Iris pigment epithelial cell (primary cell): ENCODE measurements at places on chromosomes 13 and 19.

GRCh38 chr13:87078947-87079795 lies 592.0 kb upstream of the SLITRK5 start:
- DNase-seq, result no peak

- DNase-seq, result no peak
These were observed 3.8 kb downstream of the BLVRB start for GRCh38 chr19:40461669-40462221.

DNA sequence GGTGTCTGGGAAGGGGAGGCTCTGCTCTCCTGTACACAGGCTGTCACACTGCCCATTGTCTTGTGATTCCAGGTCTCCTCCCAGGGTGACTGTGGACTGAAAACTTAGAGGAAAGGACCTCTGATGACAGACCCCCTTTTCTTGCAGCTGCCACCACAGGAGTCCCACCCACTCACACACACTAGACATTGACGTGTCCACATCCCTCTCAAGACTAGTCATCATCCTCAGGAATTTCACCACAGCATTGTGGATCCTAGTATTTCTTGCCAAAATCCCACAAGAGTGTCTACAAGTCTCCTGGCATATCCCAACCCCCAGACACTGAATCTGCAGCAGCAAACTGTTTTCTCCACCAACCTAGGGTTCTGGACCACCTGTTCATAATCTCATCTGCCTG lies 5.3 kb downstream of the ZNF85 start:
- peak; percentile 82 for DNase-seq

DNA sequence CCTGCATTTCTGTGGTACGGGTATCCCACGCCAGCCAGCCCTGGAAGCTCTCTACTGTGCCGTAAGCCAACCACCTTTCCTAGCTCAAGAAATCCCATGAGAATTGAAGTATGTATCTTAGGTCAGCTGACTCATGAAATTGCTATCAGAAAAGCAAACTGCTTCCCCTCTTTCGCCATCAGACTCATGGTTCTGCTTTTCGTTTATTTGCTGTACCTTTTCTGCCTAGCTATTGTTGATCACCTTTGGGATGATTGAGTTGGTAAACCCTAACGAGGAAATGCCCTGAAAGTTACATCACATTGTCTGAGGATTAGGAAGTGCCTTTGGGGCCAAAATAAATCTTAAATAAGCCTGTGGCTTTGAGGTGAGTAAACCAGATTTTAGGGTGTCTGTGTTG lies at the start of gene ADGRE3:
Gene ADGRE3, minus strand, starts transcription at position 81 of the 400 bp plus-strand sequence. Its CDS starts 74 bp downstream, at position 7.
- DNase-seq, result no peak

DNA sequence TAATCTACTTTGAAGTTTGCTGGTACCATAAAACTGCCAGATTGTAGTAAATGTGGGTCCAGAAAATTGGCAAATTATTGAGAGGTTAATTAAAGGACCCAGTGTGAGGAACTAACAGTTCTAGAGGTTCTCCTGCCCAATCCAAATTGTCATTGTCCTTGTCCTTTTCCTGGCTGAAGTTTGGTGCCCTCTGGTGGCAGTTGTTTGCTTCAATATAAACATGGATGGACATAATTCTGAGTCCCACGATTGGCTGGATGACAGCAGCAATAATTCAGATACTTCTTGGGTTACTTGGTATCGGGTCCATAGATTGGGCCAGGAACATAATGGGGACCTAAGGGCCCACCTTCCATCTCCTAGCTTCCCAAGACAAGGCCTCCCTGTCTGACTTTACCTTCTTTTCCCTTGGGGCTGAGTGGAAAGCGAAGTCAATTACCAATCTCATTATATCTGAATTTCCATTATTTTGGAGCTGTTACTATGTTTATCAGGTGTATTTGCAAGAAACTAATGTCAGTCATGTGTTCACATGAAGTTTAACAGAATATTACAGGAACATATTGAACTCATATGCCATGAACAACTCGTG lies 33.8 kb upstream of the GARRE1 start:
- peak; percentile 51 for DNase-seq

GRCh38 chr13:94177041-94177440 lies 302.4 kb downstream of the DCT start:
- peak; percentile 53 for DNase-seq

DNA sequence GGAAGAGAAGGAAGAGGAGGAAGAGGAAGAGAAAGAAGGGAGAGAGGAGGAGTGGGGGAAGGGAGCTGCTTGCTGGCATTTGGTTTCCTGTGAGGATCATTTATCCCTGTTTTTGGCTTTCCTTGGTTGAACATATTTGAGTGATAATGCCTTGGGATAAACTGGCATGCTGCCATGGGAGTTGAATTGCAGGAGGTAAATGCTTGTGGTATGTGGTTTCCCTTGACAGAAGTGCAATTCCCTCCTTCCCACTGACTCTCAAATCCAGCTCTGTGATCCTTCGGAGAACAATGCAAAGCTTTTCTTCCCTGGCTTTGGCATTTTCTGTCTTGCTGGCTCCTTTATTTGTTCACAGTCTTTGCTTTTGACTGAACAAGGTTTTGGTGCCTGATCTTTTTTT lies 27.2 kb upstream of the CBY2 start:
- peak; percentile 50 for DNase-seq

- no peak for DNase-seq
These were observed 59.8 kb upstream of the RCBTB2 start for GRCh38 chr13:48592688-48593049.
